ENCODE measurements at places on chromosomes 11 and 22.

GRCh38 chr11:79040348-79040747 lies 400.5 kb downstream of the TENM4 start:
- DNase-seq = no peak

- DNase-seq = no peak
These were observed 2.2 kb downstream of the GANAB start for GRCh38 chr11:62644220-62644619.

DNA sequence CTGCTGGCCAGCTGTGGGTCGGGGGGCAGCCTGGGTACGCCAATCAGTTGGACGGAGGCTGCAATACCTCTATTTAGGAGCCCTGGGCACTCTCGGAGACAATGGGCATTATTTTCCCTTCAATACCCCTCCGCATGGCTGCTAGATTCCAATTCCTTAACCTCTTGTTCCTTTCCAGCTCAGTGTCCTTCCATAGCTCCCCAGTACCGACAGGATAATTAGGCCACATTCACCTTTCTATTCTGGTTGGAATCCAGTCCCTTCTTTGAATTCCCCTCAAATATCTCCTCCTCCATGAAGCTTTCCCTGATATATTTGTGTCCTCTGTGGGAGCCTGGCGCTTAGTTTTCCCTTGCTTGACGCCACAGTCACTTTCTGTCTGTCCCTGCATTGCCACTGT lies 4.2 kb upstream of the BIK start:
- DNase-seq = no peak

GRCh38 chr22:46149512-46150033 lies 753 bp upstream of the PPARA start:
- DNase-seq = no peak

DNA sequence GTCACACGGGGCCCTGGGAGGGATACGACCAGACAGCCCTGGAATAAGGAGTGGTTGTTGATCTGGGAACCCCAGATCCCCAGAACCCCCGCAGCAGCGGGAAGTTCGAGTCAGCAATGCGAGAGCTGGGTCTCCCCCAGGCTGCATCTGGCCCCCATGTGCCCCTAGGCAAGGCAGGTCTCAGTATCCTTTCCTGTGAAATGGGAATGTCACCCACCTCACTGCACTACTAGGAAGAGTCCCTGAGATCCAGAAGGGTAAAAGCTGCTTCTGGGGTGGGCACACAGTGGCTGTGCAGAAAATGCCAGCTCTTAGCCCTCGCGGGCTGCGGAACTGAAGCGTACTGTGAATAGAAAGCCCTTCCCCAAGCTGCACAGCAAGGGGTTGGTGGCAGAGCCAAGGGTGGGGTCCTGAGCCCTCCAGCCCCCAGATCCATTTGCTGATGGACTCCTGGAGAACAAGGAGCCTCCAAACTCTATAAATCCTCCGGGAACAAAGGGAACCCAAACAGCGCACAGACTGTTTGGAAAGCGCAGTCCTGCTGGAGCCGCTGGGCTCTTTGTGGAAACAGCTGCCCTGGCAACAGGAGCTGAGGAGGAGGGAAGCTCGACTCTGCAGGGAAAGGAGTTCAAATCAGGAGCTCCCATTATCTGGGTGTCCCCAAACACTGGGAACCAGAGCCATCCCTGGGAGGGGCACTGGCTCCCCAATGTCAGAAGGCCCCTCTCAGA lies 68.2 kb upstream of the SHISAL1 start:
- DNase-seq = no peak

- DNase-seq = peak; percentile 44
These were observed 11.3 kb upstream of the MOGAT2 start for GRCh38 chr11:75706260-75706729.

- peak; percentile 62 for DNase-seq
These were observed 4.1 kb upstream of the PLAAT2 start for GRCh38 chr11:63567044-63567840.

DNA sequence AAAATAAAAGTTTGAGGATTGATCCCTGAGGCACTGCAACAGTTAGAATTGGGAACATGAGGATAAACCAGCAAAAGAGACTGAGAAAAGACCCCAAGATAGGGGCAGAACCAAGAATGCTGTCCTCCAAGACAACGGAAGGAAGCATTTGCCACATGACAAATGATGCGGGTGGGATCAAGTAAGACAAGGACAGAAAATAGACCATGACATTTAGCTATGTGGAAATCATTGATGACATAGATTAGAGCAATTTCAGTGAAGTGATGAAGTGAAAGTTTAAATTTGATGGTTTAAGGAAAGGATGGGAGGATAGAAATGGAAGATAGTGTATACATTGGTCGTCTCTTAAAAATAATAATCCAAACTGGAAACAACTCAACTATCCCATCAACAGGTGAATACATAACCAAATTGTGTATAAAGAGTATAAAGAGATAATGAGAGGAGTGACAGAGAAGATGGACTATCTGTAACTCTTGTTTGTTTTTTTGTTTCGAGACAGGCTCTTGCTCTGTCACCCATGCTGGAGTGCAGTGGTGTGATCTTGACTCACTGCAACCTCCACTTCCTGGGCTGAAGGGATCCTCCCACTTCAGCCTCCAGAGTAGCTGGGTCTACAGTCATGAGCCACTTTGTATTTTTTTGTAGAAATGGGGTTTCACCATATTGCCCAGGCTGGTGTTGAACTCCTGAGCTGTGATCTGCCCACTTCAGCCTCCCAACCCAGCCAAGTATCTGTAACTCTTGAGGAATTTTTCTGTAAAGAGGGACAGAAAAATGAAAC lies 48.7 kb upstream of the FDX1 start:
- no peak for DNase-seq

DNA sequence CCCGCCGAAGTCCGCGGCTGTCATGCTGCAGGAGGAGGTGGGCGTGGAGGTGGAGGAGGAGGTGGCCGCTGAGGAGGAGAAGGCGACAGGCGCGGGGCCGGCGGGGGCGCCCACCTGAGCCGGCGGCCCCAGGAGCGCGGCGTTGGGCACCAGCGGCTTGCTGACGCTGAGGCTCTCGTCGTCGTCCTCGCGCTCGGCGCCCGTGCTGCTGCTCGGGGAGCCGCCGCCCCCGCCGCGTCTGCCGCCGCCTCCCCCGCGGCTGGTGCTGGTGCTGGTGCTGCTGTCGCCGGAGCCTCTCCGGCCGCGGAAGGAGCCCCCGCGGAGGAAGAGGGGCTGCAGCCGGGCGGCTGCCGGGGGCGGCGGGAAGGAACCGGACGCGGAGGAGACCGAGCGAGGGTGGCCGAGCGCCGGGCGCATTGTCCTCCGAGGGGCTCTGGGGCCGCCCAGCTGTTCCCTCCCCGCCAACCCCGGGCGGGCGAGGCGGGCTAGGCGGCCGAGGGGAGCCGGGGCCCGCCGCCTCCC lies 388 bp downstream of the TMEM121B start:
- no peak for DNase-seq

DNA sequence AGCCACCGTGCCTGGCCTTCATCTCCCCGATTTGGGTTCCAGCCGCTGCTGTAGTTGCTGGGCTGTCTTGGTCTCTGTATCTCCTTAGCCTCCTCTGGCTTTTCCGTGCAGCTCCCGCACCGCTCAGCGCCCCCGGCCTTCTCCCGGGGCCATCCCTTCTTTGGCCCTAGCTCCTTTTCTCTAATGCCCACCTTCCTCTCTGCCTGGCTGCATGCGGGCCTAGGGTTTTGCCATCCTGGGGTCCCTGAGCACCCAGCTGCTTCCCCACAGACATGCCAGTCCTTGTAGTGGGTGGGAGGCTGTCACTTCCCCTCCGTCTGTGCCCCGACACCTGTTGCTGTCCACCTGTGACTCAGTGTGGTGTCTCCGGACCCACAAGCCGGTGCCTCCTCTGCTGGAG lies 36.4 kb downstream of the KCNJ4 start:
- DNase-seq = no peak

DNA sequence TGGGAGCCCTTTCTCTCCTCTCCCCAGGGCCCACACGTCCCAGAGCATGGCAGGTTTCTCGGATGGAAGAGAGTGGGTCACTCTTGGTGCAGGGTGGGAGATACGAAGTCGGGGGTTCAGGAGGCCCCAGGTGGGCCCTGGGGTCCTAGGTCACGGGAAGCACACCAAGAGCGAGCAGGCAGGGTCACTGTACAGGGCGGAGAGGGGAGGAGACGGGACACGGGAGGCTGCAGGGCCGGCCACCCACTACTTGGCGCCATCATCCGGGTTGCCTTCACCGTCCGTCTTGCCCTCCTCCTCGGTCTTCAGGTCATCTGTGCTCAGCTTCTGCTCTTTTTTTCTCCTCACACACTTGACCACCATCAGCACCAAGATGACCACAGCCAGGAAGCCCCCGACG lies 9.8 kb downstream of the SCN2B start:
- no peak for DNase-seq

DNA sequence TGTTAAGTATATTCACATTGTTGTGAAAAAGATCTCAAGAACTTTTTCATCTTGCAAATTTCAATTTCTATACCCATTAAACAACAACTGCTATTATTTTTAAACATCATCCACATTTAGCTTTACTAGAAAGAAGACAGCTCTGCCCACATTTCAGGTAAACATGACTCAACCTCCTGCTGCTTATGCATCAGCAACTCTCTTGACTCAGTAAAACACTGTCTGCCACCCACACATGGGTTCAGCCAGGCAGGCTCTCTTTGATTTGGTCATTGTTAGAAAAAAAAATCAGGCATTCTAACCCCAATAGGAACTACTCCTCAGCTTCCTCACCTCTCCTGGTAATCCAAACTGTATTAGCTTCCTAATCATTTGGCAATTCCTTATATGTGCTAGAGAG lies 5.1 kb upstream of the ENDOD1 start:
- DNase-seq = peak; percentile 37

DNA sequence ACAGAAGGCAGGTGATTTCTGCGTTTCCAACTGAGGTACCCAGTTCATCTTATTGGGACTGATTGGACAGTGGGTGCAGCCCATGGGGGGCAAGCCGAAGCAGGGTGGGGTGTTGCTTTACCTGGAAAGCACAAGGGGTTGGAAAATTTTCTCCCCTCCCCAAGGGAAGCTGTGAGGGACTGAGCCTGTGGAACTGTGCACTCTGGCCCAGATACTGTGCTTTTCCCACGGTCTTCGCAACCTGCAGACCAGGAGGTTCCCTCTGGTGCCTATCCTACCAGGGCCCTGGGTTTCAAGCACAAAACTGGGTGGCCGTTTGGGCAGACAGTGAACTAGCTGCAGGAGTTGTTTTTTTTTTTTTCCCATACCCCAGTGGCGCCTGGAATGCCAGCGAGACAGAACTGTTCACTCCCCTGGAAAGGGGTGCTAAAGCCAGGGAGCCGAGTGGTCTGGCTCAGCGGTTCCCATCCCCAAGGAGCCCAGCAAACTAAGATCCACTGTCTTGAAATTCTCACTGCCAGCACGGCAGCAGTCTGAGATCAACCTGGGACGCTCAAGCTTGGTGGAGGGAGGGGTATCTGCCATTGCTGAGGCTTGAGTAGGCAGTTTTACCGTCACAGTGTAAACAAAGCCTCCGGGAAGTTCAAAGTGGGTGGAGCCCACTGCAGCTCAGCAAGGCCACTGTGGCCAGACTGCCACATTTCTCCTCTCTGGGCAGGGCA lies 97.2 kb downstream of the JRKL start:
- no peak for DNase-seq

DNA sequence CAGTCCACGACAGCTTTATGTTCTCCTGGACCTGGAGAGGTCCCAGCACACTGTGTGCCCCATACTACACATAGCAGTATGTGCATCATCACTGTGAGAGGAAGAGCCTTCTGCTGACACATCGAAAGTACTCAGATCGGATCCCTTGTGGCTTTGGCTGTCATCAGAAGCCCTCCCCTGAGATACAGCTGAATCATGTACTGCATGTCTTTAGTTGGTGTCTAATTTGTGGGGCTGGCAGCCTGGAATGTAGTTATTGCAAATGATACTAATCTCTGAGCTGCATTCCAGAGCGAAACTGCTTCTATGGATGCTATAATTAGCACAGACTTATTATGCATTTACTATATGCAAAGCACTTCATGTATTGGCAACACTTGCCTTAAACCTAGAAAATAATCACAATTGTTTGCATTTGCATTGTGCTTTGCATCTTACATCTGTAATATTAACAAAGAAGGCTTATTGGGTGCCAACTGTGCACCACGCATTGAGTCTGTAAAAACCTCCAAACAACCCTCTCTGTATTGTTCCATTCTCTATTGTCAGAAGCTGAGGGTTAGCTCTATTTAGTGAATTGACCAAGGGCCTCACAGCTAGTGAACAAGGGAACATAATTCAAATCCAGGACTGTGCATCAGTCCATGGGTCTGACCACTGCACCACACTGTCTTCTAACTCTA lies 89.2 kb upstream of the CRTAM start:
- no peak for DNase-seq

DNA sequence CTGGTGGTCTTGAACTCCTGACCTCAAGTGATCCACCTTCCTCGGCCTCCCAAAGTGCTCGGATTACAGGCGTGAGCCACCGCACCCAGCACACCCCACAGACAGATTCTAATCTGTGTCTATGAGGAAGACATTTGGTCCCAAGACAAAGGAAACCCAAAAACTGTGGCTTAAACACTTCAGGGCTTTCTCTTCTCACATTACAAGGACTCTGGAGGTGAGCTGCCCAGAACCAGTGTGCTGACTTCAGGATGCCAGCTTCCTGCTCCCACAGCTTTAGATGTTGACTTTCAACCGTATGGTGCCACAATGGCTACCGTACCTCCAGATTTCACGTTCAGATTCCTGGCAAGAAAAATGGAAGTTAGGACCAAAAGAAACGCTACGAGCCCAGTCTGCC lies 32.2 kb upstream of the SYT7 start:
- DNase-seq = no peak

DNA sequence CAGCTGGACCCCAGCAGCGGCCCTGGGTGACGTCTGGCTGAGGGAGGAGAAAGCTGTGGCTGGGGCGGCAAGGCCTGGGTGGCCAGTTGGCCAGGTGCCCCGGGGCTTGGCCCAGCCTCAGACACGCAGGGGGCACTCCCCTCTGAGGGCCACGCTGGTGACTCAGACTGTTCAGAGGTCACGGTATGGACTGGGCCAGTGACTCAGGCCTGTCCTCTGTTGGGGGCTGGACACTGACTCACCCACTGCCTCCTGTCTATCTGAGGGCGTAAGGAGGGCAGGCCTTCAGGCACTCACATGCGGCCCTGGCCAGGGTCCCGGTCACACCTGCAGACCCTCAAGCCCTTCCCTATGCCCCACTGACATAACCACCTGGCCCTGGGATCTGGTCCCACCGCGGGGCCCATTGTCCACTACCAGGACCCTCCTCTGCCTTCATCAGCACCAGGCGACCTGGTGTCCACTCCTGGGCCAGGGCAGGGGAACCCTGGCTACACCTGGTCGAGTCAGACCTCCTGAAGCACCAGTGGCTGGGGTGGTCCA lies 3.7 kb upstream of the MUC5AC start:
- DNase-seq = no peak

- no peak for DNase-seq
These were observed 371.8 kb upstream of the CHORDC1 start for GRCh38 chr11:90594658-90595057.

Data from NK-92 treated with Interleukin-12 subunit alpha and Interleukin-12 subunit beta, amount 100 ng/mL, for 24 hours (cell line).